ENCODE measurements at places on chromosomes 7 and 10.
A peak's percentile ranks its signal among the peaks of the same experiment; 100 is the strongest.

DNA sequence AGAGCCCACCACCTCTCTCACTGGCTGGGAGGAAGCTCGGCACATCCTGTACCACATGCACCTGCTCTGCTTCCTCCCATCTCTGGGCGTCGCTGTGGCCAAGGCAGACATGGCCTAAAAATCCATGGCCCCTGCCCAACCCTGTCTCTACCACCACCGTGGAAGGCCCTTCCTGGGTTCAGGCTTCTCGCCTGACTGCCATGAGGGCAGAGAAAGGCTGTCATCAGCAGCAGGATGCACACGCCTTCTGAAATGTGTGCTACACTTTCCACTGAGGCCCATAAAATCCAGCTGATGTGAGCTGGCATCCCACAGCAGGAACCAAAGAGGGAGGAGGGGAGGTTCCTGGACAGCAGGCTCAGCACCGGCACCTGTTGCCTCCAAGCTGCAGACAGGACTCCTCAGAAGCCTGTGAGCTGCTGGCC lies 93.4 kb downstream of the PTPRN2 start:
- DNase-seq, result no peak

DNA sequence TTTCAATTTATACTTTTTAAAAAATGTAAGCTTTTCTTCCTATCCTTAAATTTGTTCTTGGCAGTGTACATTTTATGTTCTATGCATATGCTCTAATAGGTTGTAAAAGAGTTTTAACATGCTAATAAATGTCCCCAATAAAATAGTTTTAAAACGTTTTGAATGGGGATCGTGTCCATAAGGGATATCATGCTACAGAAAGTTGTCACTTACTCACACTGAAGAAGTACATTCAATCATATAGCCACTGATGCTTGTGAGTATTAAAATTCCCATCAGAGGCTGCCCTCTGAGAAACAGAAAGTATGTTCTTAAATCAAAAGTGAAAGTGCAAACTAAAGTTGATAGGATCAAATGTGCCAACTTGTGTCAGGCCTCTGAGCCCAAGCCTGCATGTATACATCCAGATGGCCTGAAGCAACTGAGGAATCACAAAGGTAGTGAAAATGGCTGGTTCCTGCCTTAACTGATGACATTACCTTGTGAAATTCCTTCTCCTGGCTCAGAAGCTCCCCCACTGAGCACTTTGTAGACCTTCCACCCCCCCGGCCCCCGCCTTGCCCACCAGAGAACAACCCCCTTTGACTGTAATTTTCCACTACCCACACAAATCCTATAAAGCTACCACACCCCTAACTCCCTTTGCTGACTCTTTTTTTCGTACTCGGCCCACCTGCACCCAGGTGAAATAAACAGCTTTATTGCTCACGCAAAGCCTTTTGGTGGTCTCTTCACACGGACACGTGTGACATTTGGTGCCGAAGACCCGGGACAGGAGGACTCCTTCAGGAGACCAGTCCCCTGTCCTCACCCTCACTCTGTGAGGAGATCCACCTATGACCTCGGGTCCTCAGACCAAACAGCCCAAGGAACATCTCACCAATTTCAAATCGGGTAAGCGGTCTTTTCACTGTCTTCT lies 877 bp upstream of the NOD1 start:
- DNase-seq, result no peak

DNA sequence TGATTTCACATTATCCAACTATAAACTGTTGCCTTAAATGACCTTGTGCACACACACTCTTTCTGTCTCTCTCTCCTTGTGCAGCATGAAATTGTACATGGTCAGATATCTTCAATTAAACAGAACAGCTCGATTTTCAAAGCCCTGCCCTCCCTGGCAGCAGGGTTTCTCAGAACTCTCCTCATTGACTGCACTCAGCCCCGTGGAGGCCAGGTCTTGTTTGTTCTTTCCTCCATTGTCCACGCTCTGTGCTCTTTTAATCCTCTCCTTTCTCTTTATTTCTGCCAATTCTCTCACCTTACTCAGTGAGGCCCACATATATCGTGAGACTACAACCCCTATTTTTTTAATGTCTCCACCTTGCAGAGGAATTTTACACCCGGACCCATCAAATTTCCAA lies 175.9 kb upstream of the STK17A start:
- DNase-seq, result no peak

DNA sequence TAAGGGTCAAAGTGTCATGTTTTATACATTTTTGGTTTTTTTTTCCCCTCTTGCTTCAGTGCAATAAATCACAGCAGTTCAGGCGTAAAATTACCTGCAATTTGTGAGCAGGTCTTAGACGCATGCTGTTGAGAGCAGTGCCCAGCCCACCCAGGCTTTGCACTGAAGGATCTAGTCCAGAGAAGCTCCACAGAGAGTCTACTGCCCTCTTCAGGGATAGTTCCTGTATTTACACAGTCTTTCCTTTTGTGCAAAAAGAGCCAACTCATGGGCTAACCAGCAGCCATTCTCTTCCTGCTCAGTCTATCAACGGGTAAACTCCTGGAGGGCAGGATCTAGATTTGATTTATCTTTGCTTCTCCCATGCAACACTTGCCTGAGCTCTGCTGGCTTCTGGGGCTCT lies 82.2 kb upstream of the NAMPT start:
- DNase-seq, result no peak

DNA sequence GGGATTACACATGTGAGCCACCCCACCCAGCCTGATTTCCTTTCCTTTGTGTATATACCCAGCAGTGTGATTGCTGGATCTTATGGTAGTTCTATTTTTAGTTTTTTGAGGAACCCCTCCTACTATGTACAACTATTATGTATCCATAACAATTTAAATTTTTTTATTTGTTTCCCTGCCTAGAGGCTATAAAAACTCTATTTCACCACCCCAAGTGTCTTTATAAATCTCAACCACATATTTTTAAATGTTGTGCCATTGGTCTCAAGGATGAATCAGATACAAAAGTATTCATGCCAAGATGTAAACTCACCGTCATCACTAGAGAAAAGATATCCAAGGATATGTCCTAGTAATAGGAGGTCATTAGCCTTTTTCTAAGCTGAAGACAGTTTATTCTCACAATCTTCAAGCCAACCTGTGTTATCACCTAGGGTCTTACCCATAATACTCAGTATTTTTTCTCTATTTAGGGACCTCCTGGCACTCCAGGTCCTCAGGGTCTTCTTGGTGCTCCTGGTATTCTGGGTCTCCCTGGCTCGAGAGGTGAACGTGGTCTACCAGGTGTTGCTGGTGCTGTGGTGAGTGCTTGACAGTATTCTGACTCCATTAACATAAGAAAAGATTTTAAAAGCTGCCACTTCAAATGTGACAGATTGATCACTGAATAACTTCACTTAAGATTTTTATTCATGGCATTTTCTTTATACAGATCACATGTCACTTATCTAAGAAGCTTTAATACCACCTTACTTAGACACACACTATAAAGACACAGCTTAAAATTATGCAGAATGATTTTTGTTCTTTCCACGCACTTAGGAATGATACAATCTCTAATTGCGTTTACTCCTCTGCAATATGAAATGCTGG lies 29.4 kb downstream of the COL1A2 start:
- DNase-seq, result no peak

GRCh38 chr7:36287371-36288241 lies 102.1 kb upstream of the ANLN start:
- no peak for DNase-seq

- no peak for DNase-seq
Measured at GRCh38 chr7:88281749-88282148, 24.9 kb downstream of the STEAP4 start.

GRCh38 chr7:135659159-135659846 lies 3.0 kb upstream of the STMP1 start:
- no peak for DNase-seq

GRCh38 chr7:133912916-133913697 lies 214.0 kb upstream of the LRGUK start:
- DNase-seq, result no peak

GRCh38 chr7:144787127-144787526 lies 48.7 kb downstream of the TPK1 start:
- no peak for DNase-seq

DNA sequence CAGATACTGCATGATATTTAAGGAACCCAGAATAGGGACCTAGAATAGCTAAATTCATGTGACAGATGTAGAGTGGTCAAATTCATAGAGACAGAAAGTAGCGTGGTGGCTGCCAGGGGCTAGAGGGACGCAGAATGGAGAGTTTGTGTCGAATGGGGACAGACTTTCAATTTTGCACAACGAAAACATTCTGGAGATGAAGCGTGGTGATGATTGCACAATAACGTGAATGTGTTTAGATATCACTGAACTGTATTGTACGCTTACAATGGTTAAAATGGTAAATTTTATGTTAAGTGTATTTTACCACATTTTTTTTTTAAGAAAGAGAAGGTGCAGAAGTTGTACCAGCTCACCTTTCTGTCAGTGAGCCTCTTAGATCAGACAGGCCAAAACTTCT lies 137.8 kb upstream of the TNS3 start:
- no peak for DNase-seq

DNA sequence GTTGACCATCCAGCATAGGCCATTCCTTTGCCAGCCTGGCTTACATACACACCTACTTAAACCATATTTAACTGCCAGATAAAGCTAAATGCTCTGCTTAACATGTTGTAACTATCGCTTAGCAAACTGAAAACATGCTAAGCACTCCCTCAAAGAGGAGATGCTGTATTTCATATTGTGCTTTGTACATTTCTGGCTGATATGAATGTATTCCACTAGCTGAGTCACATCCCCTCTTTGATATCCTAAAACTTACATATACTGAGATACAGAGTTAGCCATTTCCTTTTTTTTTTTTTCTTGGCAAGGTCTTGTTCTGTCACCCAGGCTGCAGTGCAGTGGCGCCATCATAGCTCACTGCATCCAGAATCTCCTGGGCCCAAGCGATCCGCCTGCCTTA lies 99.4 kb downstream of the TPST1 start:
- DNase-seq, result no peak

DNA sequence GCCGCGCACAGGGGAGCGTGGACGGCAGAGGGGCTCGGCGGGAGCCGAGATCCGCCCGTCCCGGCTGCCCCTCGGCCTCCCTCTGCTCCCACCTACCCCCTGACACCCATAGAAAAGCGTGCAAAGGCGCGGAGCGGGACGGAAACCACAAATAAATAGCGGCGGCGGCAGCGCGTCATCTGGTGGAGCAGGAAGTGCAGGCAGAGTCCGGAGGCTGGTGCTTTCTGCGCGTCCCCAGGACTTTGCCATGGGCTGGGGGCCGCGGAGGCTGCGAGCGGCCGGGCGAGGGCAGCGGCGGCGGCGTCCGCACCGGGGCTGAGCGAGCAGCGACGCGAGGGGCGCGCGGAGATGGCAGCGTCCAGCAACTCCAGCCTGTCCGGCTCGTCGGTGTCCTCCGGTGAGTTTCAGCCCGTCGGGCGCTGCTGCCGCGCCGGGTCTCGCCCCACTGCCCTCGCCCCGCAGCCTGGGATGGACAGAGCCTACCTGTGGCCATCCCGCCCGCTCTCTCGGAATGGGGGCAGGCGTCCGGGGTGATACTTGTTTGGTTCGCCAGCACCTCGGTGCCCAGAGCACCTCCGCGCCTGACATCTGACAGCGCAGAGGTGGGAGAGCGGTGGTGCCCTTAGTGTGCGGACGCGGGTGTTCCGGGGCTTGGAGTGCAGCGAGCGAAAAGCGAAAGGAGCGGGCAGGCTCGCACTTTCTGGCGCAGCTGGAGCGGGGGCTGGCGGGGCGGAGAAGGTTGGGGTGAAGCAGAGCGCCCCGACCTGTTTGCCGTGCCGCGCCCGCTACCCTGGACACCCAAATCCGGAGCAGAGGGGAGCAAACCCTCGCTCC lies at the start of gene CHN2:
Gene CHN2, plus strand, starts transcription at position 182 of the 834 bp plus-strand sequence.
- peak; percentile 19 for DNase-seq

- no peak for DNase-seq
Measured at GRCh38 chr7:70812511-70812910, 319.4 kb upstream of the GALNT17 start.

- no peak for DNase-seq
Measured at GRCh38 chr7:50954716-50955115, 172.0 kb upstream of the GRB10 start.

GRCh38 chr10:43027331-43027955 lies 49.4 kb upstream of the RET start:
- DNase-seq, result no peak

- DNase-seq, result no peak
Measured at GRCh38 chr10:71094712-71095390, 117.5 kb upstream of the UNC5B start.

DNA sequence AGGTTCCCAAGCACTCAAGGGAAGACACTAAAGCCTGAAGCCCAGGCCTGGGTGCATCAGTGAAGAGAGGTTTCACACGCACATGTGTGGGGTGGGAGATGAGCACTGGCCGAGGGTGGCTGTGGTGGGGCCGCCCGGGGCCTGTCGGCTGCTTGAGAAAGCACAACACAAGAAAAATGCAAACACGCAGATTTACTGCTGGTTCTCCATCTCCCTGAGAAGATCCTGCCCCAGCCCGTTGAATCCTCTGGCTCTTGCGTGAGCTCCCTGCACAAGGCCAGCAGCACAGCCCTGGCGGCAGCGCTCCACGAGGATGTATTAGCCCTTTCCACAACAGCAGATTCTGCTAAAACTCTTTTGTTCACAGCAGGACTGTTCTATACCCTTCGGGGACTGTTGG lies 6.2 kb downstream of the ZNF511 start:
- DNase-seq, result no peak

DNA sequence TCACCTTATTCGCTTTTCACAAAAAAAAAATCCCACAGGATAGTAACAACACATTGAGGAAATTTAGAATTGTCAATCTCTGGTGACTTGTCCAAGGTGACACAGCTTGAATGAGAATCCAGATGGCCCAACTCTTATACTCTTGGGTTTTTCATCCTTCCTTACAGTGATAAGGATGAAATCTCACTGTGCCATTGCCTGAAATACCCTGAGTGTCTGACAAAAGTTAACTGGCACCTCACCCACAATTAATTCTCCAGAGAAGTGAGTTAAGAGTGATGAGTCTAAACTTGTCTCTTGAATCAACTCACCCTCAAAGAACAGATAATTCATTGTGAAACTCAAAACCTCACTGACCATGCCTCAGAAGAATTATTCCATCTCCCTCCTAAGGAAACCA lies 18.9 kb downstream of the CHRM2 start:
- no peak for DNase-seq

Measured in activated T-cell treated with anti-CD3 and anti-CD28 coated beads for 1 hour (primary cell).